GM13977 (cell line): ENCODE measurements at places on chromosomes 7 and 10.

DNA sequence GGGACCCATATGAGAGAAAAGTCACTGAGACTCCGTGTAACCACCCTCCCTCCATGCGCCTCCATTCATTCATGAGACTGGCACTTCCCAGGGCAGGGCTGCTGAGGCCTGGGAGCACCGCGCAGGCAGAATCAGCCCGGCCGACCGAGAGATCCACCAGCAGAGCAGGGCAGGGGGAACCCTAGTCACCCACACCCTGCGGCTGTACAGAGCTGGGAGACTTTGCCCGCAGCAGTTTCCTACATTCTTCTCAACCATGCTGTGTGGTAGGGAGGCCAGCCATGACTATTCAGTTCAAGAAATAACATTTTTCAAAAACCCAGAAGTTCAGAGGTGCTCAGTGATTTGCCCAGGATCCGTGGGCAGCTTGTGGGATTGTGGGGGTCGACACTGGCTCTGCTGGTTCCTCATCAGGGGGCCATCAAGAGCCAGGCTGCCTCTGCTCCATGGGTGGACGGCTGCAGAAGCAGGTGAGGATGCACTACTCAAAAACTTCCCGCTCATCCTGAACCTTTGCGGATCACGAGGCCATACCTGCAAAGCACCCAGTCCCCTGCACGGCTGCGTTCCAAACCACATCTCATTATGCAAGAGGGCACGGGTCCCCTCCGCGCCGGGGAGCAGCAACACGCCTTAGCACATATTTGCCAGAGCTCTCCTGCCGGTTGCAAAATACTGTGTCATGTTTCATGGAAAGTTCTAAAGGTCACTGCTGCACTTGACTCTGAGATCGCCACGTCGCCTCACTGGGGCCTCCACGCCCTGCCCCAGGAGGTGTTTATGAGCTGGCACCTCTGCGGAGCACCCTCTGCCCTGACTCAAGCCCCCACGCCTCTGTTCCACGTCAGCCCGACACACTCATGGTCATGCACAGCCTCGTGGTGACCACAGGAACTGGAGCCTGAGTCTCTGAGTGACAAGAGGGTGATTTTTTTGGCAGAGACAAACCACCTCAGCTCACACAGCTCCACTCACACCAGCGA is 132.0 kb downstream of the PRKAG2 start:
- no peak for DNase-seq

- no peak for DNase-seq
Measured at GRCh38 chr7:1964913-1965578, 267.7 kb downstream of the MAD1L1 start.

GRCh38 chr7:2621948-2622640 is 9.7 kb upstream of the TTYH3 start:
- no peak for DNase-seq

DNA sequence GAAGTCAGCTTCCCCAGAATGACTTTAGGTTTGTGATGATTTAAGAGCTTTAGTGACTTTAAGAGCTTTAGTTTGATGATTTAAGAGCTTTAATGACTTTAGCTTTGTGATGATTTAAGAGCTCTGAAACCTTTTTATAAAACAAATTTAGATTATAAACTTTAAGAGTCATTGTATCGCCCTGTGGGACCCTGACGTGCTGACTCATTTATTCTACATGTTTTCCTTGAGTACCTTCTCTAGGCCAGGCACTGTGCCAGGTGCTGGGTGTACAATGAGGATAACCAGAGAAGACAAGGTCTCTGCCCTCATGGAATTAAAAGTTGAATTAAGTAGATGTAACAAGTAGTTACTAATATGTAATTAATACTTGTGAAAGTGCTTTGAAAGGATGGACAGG is 45.4 kb downstream of the CNNM1 start:
- DNase-seq: no peak

- no peak for DNase-seq
Measured at GRCh38 chr7:105480931-105481330, 41.1 kb downstream of the PUS7 start.

DNA sequence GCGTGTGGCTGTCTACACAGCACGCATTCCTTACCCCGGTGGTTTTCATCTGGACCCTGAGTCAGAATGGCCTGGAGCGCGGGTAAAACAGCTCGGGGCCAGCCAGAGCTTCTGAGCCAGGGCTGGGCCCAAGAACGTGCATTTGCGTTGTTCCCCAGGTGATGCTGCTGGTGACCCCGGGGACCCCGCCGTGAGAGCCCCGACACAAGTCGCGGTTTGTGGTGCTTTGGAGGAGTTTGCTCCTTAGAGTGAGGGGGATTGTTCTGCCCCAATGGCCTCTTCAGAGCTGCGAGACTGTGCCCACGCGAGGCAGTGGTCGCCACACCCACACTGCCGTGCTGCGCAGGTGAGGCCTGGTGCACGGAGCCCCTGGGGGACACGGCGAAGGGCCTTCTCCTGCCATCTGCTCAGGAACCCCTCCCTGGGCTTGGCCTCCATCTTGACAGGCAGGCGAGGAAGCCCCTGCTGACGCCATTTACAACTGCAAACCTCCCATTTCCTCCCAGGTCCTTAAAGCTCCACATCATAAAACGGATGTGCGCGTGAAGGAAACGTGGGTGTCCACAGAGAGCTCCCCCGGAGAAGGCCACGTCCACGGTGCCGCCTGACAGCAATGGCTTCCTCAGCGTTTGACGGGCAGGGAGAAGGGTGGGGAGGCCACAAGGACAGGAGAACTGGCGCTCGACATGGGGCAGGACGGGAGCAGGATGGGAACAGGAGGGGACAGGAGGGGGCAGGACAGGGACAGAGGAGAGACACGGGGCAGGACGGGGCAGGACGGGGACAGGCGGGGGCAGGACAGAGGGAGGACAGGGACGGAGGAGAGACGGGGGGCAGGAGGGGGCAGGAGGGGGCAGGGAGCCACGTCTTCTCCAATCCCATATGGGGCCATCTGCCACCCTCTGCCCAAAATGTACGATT is 477.2 kb downstream of the DNAJB6 start:
- no peak for DNase-seq

- no peak for DNase-seq
Measured at GRCh38 chr10:132385721-132386418, 11.1 kb upstream of the PWWP2B start.

GRCh38 chr7:141407893-141408292 is 143.3 kb upstream of the AGK start:
- no peak for DNase-seq

- no peak for DNase-seq
Measured at GRCh38 chr7:86844608-86845007, 200.9 kb downstream of the GRM3 start.

- DNase-seq: no peak
Measured at GRCh38 chr7:155518633-155519032, 27.7 kb downstream of the CNPY1 start.

GRCh38 chr10:2798336-2799022 is 268.9 kb upstream of the PFKP start:
- no peak for DNase-seq

DNA sequence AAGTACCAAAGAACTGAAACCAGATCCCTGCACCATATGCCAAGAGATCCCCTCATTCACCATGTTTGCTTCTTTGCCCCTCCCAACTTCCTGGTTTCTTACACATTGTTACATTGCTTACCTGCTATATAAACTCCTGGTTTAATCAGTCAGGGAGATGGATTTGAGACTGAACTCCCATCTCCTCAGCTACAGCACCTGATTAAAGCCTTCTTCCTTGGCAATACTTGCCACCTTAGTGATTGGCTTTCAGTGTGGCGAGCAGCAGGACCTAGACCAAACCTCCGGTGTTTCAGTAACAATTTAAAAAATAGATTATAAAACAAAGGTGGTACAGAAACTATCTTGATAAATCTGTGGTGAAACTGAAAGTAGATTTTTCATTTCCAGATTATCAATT is 122.6 kb downstream of the ST7 start:
- no peak for DNase-seq

DNA sequence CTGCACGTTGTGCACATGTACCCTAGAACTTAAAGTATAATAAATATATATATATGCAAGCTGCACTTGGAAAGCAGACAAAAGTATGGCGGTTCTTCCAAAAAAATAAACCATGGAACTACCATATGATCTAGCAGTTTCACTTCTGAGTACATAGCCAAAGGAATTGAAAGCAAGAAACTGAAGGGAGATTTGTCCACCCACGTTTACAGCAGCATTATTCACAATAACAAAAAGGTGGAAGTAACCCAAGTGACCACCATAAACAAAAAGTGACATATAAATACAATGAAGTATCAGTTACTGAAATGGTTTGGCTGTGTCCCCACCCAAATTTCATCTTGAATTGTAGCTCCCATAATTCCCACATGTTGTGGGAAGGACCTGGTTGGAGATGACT is 525.3 kb upstream of the CELF2 start:
- DNase-seq: no peak
